Vagina (tissue), 2 donors: ENCODE measurements at places on chromosomes 6 and 20.

- no peak for DNase-seq
Observed at GRCh38 chr20:45049438-45049837, 51.5 kb downstream of the KCNS1 start.

- no peak for DNase-seq
Observed at GRCh38 chr6:25637211-25637610, 14.8 kb upstream of the SCGN start.

DNA sequence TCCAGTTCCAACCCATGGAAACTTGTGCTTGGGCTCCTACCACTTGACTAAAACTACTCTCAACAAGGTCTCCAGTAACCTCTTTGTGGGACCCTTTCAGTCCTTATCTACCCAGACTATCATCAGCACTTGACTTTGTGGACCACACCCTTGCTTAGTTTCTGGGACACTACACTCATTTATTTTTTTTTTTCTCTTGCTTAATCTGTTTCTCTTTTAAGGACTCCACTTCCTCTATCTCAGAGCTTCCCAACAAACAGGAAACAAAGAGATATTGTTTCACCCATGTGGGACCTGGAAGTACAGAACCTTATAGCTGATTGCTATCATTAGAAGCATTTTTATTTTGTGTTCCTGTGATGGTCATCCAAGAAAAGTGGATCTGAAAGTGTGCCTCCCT lies 28.8 kb upstream of the ME1 start:
- DNase-seq, result no peak

DNA sequence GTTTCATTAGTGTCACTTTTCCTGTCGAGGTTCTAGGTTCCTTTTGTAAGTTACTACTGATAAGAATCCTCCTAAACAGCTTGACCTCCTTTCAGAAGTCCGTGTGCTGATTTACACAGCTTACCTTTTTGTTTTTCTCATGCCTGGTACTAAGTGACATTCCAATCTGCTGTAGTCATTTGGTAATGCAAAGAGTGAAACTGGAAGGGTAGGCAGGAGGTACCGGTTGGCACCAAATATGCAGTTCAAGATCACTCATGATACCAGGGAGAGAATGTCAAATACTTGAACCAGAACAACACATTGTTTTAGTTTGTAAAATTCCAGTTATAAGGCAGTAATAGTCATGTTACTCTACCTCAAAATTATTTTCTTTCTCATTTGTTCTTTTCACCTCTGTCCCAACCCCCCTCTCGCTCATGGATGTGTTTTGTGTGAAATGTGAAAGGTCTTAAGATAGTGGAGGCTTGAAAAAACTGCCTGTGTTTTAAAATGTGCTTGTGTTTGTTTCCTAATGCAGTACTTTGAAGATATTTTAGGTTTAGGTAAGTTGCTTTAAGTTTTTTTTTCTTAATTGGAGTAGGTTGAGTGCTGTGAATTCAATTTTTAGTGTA lies 23.2 kb downstream of the AFDN start:
- DNase-seq, result no peak

- no peak for DNase-seq
Observed at GRCh38 chr6:146878952-146879340, 280.2 kb downstream of the ADGB start.

GRCh38 chr20:56631318-56631989 lies 2.3 kb downstream of the TFAP2C start:
- no peak for DNase-seq

- DNase-seq, result no peak
Observed at GRCh38 chr20:56247954-56248782, at the start of gene MC3R. MC3R (plus strand) TSS chr20:56248732; CDS start chr20:56248844, 112 bp downstream.

GRCh38 chr6:120304223-120304622 lies 954.7 kb upstream of the MAN1A1 start:
- no peak for DNase-seq
